Thyroid gland (tissue), 4 donors: ENCODE measurements at places on chromosomes 1 and 21.

- DNase-seq: no peak
Measured at GRCh38 chr1:151570819-151571218, 30.7 kb downstream of the TUFT1 start.

DNA sequence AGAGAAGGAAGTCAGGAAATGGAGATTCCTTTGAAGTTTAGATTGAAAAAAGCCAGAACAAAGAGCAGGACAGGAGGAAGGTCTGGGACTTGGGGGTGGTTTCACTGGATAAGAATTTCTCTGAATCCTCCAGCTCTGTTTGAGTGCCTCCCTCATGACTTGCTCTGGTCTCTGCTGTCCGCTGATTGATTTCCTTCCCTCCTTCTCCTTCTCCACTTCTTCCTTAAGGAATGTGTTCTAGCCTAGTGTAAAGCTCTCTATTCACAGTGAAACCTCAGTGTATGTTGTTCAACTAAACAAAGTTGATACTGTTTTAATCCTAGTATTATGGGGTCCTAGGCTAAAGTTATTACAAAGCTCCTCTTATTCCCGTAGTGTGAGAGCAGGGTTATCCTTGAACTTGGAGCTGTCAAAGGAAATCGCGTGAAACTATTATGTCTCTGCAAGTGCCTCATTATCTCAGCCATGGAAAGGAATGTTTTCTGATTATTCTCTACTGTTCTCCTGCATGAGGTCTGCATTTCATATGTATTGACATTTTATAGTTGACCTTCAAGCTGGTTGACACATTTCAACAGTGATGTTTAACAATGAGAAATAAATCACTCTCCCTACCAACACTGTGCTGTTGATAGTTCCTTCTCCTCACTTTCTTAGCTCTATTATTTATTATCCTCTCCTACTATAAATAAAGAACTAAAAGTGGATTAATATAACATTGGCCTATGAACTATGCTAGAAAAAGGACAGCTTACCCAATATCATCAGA lies 82.7 kb upstream of the KCTD3 start:
- no peak for DNase-seq

DNA sequence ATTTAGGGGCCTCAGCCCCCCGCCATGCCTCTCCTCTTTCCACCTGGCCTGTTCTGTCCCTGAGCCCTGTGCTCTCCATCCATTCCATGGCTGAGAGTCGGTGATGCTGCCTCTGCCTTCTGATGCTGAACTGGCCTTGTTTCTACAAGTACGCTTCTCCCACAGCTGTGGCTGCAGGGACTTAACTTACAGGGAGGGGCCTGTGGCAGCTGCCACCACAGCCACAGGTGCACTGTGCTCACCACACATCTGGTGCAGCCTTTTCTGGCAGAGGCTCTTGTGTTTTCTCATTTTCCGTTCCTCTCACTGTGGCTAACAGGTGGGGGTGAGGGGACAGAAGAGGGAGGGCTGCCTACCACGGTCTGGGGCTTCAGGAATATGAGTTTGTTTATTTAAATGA lies 4.2 kb downstream of the FMO1 start:
- DNase-seq: no peak

- DNase-seq: no peak
Measured at GRCh38 chr21:31347435-31348032, 3.5 kb upstream of the TIAM1 start.

DNA sequence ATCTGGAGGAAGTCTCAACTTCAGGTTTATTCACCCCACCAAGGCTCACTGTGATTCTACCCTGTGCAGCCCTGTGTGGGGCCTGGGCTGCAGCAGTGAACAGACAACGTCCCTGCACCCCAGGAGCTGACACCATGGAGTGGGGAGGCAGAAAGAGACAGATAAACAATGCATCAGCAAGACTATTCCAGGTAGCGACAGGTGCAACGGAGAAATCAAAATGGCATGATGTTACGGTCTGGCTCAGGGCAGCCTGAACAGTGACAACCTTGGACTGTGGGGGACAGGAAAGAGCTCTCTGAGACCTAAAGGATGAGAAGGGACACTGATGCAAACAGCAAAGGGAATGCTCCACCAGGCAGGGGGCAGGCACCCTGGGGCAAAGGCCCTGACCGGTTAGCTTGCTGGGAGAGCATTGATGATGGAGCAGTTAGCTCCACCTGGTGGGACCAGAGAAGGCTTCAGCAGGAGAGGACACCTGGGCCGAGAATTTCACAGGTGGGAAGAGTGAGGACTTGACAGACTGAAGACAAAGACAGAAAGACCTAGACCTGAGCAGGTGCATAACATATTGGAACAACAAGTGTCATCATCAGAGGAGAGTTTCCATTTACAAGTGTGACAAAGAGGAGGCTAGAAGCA lies 589.9 kb downstream of the MATN1 start:
- no peak for DNase-seq

DNA sequence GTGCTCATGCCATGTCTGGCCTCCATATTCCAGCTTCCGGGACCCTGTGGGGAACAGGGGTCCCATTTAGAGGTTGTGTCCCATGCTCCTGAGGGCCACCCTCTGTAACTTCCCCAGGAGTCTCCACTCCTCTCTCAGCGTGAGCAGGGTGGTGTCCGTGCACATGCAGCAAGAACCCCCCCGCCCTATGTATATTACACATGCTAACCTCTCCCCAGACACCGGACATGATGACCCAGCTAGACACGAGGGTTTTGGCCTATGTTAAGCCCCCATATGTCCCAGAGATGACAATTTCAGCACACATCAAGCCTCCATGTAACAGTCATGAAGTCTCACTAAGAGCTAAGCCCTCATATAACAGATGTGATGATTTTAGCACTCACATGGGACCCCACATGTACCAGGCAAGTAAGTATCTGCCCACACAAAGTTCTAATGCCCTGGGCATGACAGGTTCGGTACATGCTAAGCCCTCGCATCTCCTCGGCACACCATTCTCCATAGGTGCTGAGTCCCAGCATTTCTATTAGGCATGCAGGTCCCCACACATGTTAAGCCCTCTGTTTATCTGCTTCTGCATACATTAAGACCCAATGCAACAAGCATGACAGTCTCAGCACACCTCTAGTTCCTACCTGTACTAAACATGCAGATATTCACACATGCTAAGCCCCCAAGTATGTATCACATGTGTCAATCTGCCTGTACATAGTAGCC lies 7.1 kb downstream of the FHL3 start:
- no peak for DNase-seq

DNA sequence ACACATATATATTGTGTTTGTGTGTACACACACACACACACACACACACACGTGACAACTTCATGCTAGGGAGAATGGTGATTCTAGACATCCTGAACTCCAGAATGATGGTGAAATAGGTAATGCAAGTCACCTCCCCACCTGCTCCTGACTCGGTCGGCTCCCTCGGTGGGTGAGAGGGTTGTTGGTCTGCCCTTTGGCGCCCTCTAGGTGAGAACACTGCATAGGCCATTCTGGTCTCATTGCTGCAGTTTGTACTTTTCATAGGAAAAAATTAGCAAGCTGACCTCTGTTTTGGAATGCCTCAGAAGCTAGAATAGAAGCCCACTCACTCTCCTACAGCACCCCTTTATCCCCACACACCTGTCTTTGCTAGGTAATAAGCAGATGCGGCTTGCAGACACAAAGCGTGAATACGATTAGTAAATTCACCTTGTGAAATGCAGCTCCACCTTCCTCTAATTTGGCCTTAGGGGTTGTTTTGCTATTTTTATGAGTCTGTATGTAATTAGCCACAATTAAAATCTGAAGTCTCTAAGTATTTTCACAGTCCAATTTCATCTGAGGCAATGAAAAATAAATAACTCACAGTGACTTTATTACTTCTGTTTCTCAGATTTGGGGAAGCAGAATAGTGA lies 130.0 kb upstream of the KCNJ15 start:
- DNase-seq: peak; percentile 76

GRCh38 chr1:47212636-47213229 lies 19.3 kb downstream of the TAL1 start:
- DNase-seq: no peak

DNA sequence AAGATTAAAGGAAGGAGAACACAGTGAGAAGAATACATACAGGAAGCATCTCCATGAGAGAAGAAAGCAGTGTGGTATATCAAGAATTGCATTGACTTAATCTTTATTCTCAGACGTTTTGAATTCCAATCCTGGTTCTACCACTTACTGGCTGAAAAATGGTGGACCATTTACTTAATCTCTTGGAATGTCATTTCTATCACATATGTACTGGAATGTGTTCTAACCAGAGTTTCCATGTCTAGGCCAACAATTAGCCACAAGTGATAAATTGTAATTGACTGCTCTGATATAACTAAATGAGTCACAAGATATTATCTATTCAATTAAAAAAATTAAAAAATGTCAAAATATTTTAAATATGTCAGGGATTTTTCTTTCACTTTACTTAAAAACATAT lies 626.1 kb downstream of the PTPRC start:
- no peak for DNase-seq

GRCh38 chr1:150548632-150549495 lies at the start of gene ADAMTSL4:
TSS of gene ADAMTSL4 (plus strand) at chr1:150549408. CDS start at chr1:150552289, 2,881 bp downstream.
- peak; percentile 78 for DNase-seq

- DNase-seq: no peak
Measured at GRCh38 chr1:67583462-67583950, 101.5 kb upstream of the GADD45A start.

- DNase-seq: no peak
Measured at GRCh38 chr1:66354311-66355201, 179.4 kb upstream of the SGIP1 start.

DNA sequence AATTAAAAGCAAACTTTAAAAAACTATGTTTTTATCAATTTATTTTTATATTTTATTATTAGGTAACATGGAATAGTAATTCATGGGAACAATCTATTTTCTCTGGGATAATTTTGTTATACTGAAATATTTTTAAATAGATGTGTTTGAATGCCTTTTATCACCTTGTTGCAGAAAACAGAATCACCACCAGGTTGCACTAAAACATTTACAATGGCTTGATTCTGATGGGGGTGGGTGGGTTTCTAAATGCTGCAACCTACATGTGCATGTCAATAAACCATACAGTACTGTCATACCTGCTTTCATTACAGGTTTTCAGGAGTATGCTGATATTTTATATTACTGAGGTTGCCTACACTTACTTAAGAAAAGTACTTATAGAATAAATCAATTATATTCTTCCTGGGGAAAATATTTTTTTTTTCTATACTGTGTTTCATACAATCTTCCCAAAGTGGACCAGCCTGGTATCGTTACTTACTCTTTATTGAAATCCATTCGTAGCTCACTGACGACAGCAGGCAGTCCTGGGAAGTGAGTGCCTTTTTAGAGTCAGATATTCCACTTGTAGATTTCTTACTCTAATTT lies 132.8 kb downstream of the PTPRC start:
- no peak for DNase-seq

DNA sequence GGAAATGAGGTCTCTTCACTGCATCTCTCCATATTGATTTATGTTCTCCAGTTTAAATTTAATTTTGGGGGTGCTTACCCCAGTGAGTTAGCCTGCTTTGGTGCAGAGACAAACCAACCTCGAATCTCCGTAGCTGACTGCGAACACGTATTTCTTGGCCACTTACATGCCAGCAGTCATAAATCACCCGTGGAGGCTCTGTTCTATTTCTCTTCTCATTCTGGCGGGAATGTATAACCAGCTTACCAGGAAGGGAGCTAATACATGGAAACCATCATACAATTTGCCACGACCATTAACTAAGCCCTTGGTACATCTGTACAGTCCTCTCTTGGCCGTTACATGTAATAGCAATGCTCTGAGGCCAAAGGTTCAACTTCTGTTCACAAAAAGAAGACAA lies 148.0 kb downstream of the PLA2G4A start:
- DNase-seq: no peak

GRCh38 chr1:97070376-97070775 lies 348.8 kb downstream of the PTBP2 start:
- DNase-seq: no peak

GRCh38 chr1:20430355-20431175 lies 55.4 kb downstream of the CAMK2N1 start:
- DNase-seq: peak; percentile 7

DNA sequence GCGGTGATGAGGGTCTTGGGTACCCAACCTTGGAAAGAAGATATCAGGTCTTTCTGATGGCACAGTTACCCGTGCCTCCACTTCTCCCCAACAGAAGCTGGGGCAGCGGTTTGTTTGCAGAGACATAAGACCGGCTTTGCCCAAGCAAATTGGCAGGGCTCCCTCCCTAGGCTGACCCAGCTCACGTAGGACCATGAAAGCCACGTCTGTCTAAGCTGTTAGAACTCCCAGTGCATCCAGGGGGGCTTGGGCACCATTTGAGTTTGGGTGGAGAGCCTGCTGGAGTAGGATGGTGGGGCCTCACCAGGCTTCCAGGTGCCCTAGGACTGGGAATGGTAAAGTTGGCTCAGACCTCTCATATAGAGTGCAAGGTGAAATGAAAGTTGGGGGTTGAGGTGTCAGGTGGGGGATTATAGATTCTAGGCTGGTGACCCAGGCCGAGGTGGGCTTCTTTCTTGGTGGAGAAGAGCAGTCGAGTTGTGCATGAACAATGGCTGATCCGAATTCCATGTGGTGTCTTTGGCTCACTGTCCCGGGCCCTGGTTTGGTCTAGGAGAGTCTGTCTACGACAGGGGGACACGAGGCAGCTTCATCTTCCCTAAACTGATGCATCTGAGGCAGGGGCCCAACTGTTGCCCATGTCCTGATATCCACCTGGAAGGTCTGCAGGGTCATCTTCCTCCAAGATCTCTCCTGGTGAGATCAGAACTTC lies 3.4 kb downstream of the POU3F1 start:
- no peak for DNase-seq

DNA sequence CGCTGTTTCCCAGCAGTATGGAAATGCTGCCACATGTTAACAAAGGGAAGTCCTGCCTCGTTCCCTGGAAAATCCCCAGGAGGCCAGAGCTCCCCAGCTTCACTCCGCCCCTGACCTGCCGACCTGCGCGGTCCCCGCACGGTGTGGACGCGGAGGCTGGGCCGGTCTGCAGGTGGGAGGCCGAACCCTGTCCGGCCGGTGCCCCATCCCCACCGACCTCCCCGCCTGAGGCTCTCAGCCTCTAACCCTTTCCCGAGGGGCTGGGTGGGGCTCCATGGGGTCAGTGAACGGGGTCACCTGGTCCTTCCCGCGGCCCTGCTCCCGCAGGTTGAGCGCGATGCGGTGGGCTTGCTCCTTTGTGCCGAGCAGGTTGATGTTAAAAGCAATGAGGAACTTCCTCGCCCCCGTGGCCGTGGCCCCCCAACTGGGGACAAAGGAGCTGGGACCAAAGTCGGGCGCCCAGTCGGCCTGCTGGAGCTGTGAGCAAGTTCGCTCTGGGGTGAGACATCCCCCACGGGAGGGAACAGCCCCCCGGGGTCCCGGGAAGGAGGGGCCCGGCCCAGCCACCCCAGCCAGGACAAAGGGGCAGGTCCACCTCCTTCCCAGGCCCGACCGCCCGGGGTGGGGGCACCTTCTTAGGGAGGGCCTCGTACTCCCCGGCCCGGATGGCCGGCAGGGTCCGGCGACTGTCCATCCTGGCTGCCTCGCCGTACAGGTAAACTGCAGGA lies 4.0 kb downstream of the FTCD start:
- peak; percentile 1 for DNase-seq

GRCh38 chr1:116345843-116346242 lies 27.2 kb upstream of the ATP1A1 start:
- DNase-seq: no peak

- DNase-seq: no peak
Measured at GRCh38 chr1:184362876-184363275, 24.0 kb upstream of the C1orf21 start.

- DNase-seq: no peak
Measured at GRCh38 chr1:224920930-224921329, 8.5 kb upstream of the DNAH14 start.

- no peak for DNase-seq
Measured at GRCh38 chr21:44371596-44371995, 18.2 kb downstream of the TRPM2 start.
